T-helper 2 cell (primary cell): ENCODE measurements at places on chromosomes 7 and 10.

- DNase-seq = no peak
Observed at GRCh38 chr10:77004917-77005564, 632.6 kb downstream of the KCNMA1 start.

DNA sequence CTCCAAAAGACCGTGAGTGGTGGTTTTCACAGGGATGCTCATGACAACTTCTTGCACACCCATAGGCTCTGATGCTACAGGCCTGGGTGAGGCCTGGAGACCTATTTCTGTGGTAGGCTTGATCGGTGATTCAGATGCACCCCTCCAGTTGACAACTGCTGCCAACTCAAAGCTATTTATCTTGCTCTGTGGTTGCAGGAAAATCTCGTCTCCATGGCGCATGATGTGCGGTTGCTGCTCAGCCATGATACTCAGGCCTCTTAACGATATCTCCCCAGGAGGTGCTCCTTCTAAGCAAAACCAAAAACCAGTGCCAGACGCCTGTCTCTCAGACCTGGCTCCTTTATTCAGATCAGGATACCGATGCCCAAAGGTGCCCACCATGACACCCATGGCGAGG, 31.4 kb downstream of the C10orf90 start:
- no peak for DNase-seq

- DNase-seq = no peak
Observed at GRCh38 chr10:86535132-86535882, 13.7 kb upstream of the WAPL start.

DNA sequence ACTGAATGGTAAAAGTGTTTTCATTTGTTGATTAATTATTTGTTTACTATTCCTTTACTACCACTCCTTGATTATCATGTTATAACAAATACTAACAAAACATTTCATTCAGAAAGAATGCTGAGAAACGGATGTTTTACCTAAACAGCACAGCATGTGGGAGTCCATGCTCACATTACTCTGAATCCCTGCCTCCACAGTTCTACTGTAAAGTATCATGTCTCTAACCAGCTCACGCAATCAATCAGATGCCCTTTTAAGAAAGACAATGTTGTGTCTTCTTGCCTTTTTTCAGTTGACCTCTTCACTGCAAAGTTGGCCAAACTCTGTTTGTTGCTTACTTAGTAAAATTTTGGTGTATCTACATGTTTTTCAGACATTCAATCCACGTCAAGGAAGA, 232.5 kb upstream of the MDFIC start:
- no peak for DNase-seq

- DNase-seq = no peak
Observed at GRCh38 chr10:118115701-118116100, 69.0 kb upstream of the RAB11FIP2 start.

- DNase-seq = no peak
Observed at GRCh38 chr7:5550831-5551230, 127.2 kb upstream of the TNRC18 start.

- DNase-seq = no peak
Observed at GRCh38 chr7:108001764-108002725, 916 bp downstream of the LAMB1 start.

DNA sequence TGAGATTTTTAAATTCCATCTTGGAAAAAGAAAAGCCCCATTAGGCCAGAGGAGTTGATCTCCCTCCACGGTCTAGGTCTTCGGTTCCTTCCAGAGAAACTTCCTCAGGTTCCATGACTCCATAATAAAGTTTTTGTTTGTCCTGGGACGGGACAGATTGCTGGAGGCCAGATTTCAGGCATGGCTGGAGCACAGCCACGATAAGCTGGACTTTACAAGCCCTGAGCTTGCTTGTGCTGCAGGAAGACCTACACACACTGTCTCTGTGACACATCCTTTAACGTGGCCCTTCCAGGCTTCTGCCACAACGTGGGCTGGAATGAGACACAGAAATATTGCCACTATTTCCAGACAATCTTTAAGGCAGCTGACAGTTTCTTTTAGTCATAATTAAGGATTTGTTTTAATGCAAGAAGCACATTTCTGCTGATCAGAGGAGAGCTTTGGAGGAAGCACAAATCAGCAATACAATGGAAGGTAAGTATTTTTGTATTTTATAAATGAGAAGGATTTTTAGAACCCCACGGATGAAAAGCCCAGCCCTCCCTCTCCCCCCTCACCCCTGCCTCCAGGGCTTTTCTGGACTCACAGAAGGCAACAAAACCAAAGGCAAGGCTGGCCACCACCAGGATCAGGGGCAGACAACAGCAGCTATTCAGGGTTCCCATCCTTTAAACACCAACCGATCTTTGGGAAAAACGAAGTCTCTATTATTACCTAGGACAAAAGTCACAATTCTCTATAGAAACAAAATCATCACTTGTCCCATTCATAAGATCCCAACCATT, 6.5 kb downstream of the CTBP2 start:
- DNase-seq = no peak

DNA sequence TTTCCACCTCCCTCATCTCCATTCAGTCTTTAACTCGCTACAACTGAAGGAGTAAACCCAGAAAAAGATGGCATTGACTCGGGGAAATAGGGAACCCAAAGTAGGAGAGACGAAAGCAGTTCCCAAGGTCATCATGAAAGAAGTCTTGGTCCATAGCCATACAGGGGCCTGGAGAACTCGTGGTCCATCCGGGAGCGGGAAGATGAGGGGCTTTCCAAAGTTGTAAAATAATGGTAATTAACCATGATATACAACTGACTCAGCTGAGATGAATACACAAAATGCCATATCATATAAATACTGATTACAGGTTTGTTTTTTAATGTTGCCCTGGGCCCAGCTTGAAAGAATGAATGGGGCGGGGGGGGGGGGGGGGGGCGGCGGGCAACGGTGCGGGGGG, 32.3 kb downstream of the RBM17 start:
- no peak for DNase-seq

- DNase-seq = no peak
Observed at GRCh38 chr10:59877191-59877671, 29.1 kb downstream of the CCDC6 start.

GRCh38 chr10:119444866-119445265, 97.7 kb downstream of the RGS10 start:
- no peak for DNase-seq
